Stimulated activated CD4-positive, alpha-beta T cell treated with anti-CD3 and anti-CD28 coated beads, Interleukin-15, amount 100 ng/mL, for 48 hours (primary cell): ENCODE measurements at places on chromosomes 7 and 10.

GRCh38 chr7:24197852-24198251, 86.1 kb upstream of the NPY start:
- no peak for DNase-seq

DNA sequence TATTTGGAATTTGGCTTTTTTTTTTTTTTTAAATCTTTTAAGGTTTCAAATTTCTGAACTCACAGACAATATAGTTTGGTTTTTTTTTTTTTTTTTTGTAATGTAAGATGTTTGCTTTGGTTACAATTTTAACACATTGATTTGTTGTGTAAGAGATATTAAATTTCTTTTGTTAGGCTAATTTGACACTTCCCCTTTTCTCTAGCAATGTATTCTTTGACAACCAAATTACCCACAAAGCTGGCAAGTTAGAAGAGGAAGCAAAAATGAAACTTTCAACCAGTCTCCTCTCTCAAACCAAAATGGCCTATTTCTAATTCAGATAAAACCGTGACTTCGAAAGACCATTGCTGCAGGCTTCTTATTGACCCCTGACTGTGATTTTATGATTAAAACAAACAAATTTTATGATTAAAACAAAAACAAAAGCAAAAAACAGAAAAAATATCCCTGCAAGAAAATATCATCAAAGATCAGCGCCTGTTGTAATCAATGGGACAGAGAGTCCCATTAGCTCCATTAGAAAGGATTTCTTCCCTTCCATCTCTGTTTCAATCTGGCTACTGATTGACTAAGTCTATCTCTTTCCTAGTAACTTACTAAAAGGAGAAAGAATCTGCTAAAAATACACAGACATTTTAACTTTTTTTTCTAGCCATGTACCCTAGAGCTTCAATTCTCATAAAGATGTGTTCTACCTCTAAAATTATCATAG, 489.2 kb downstream of the MDFIC start:
- no peak for DNase-seq

GRCh38 chr10:79023240-79024162, 45.3 kb upstream of the ZMIZ1 start:
- DNase-seq: no peak

- DNase-seq: no peak
These were observed 61.8 kb upstream of the CAPZA2 start for GRCh38 chr7:116800594-116800993.

GRCh38 chr7:85220023-85220422, 33.2 kb upstream of the SEMA3D start:
- no peak for DNase-seq

- DNase-seq: no peak
These were observed 8.1 kb downstream of the ASL start for GRCh38 chr7:66083677-66084076.

DNA sequence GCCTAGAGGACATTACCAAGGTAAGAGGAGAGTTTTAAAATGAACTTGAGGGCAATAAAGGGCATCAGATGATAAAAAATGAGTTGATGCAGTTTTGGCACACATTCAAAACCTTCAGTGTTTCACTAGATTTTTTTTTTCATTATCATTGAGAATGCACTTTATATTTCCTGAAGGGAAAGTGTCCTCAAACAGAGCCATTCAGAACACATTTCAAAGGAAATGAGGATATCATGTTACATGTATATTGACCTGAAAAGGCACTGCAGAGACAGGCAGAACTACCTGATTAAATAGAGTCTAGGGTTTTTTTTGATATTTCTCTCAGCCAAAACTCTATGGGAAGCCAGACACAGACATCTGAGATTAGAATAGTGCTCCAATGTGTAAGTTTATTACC, 454.0 kb downstream of the NEBL start:
- DNase-seq: no peak

DNA sequence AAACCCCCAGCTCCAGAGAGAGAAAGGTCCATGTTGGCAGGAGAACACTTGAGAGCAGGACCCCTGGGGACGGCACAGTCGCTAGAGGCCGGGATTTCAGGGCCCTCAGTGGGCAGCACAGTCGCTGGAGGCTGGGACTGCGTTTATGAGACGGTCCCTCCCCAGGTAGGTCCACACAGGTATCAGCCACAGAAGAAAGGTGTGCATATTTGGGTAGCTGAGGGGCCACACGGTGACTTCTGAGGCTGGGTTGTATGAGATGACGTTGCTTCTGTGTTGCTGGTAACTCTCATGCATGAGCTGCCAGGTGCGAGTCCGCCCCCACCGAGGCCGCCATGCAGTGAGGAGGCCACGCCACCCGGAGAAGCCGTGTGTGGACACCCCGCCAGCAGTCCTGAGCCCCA, 56.9 kb upstream of the PPP2R2D start:
- no peak for DNase-seq

DNA sequence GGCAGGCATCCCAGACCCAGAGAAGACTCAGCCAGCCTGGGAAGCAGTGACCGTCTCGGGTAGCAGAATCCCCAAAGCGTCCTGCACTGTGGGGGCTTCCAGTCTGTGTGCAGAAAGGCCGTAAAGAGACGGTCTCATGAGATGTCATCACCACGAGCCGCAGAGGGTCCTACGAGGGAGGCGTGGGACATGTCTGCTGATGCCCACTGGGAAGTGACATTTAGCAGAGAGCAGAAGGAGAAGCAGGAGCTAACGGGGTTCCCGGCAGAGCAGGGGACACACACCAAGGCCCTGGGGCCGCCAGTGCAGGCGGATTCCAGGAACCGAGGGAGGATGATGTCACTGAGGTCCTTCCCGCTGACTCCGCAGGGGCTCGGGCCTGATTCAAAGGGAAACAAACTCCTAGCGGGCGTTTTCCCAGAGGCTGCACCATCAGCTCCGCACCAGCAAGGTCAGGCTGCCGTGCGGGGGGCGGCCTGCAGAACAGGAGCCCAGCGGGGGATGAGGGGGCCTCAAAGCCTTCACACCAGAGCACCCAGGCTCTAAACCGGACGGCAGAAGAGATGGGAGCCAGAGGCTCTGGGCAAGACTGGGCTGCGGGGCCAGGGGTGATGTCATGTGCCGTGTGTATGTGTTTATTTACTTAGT, 85.4 kb upstream of the PDGFA start:
- DNase-seq: no peak

- DNase-seq: no peak
These were observed 229.8 kb downstream of the DNAJB6 start for GRCh38 chr7:157566631-157567006.

DNA sequence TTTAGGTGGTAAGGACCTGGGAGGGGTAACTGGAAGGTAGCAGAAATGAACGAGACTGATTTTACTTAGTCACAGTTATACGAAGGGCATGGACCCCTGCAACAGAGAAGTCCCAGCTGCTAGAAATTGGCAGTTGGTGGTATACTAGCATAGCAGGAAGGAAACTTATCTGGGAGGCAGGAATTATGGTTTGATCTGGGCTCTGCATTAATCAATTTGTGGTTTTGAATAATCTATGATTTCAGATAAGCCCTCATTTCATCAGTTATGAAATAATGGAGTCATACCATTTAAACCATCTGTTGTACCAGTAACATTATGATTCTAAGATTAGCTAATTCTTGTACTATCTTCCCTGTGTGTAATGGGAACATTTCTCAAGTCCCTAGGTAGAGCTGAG, 54.0 kb upstream of the TMEM229A start:
- no peak for DNase-seq

GRCh38 chr7:127793582-127793981, 141.6 kb downstream of the SND1 start:
- DNase-seq: no peak

DNA sequence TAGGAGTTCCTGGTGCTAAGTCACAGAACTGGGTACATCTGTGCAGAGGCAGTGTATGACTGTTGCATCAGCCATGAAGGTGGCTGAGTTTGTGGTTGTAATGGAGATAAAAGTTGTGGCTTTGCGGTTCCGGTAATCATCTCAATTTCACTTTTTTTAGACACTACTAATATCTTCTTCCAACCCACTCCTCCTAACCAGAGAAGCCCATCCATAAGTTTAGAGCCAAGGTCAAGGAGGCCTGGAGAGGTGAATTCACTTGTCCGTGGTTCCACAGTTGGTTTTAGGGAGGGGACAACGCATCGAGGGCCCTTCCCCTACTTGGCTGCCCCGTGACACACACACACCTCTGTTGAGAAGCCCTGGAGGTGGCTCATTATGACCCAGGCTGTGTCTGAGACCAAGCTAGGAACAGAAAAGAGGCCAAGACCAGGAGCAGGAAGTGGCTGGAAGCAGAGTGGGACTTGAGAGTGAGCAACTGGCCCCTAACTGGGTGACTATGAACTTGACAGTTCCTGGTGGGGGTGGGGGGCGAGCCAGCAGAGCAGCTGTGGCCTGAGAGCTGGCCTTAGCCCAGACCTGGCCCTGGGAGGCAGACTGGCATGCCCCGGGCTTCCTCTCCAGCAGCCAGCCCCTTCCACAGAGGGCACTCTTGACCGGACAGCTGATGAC, 66.8 kb upstream of the COL13A1 start:
- DNase-seq: no peak

DNA sequence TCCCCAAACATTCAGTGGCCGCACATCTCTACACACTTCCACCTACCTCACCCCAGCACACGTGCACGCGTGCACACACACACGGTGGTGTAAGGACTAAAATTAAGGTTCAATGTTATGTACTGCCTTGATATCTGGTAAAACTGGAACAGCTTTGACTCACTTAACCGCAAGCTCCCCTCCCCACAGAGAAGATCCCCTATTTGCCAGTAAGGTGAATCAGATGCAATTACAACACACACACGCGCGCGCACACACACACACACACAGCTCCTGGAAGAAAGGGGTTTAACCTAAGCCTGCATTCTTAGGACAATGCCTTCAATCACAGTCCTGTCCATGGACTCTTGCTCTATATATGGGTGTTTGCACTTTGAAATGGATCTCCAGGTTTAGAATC, 25.5 kb upstream of the VPS41 start:
- DNase-seq: no peak

DNA sequence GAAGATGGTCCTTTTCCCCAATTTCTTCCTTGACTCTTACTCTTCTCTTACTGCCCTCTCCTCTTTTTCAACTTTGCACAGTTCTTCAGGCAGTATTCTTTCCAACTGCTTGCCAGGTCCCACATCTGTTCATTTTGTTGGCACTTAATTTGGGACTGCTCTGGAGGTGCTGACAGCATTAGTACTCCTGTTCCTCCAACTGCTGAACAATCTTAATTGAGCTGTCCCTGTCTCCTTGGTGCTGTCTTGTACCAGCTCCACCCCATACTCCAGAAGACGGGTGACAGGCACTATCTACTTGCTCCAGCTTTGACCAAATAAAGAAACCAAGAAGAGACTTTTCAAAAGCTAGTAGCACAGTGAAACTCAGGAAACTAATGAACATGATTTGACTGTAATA, 160.0 kb downstream of the PDE1C start:
- DNase-seq: no peak

DNA sequence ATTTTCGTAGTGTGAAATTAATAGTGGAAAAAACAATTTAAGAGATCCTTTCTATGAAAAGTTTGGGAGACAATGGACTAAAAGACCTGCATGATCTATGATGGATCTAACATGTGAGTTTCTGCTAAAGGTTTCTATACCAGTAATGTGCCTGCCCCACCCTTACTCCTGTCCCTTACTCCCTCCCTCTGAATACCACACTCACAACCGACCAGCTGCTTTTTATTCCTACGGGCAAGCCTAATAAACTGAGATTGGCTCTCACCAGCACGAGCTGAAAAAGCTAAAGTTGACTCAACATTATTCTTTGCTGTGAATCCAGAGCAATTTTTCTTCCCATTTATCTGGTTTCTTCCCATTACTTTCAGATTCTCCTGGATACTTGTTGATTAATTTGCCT, 17.8 kb upstream of the REEP3 start:
- DNase-seq: no peak

GRCh38 chr10:77865580-77866324, 60.8 kb downstream of the DLG5 start:
- DNase-seq: no peak

- DNase-seq: no peak
These were observed 297.7 kb downstream of the CCDC3 start for GRCh38 chr10:12703813-12704212.

DNA sequence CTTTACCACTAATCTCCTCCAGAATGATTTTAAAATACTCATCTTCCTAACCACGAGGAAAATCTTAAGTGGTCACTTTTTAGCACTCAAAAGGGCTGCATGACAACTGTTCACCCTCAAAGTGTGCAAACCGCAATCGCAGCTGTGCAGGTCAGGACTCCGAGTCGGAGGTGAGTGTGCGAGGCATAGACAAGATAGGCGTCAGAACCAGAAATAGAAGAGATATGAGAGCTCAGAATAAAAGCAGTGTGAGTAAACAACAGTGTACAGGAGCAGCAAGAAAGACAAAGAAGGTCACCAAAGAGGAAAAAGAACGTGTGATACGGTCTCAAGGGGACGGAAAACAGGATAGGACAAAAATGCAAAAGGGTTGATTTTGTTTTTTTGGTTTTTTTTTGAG, 17.5 kb upstream of the ENO4 start:
- DNase-seq: no peak

DNA sequence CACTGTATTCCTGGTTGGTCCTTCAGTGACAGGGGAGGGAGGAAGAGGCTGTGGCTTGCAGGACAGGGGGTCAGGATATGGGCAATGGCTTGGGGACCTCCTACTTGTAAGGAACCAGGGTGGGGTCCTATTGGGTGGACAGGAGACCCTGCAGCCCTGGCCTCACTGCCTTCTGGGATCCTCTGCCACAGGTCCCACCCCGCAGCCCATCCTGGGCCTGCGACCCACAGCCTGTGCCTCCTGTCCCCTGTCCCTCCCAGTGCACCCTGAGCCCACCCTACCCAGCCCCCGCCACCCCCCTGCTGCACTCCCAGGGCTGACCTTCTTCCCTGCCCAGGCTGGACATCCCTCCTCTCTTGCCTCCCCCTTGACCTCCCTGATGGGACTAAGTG, 58.7 kb upstream of the MYL10 start:
- no peak for DNase-seq
